Chondrocyte (in vitro differentiated cells): ENCODE measurements at places on chromosomes 5 and 9.

DNA sequence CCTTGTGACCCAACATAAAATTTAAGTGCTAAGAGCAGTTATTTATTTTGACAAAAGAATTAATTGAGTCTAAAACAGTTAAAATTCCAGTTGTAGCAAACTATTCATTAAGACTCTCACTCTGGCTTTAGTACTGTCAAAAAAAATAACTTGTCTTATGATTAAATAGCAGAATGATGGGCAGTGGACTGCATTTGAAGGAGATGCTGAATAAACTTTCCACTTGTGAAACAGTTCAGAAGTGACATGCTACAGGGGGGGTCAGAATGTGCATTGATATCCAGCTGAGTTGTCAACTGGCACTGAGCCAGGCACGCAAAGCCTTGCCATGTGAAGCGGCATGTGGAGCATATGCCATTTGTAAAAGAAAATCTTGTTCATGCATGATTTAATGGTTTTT lies 76.0 kb downstream of the FCHO2 start:
- DNase-seq = no peak

GRCh38 chr9:135671591-135672041 lies 8.5 kb downstream of the LCN9 start:
- DNase-seq = no peak

DNA sequence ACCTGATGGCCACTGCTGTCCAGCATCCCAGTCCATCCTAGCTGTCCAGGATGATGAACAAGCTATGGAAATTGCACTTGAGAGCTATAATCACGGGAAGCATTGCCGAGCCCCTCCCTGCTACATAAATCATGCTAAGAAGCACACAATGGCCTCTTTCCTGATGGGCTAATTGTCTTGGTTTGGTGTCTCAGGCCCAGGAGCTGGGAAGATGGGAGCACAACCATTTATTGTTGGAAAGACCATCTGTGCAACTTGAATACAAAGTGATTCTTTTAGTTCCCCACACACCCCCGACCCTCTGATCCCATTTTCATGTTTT lies 80.4 kb downstream of the RGS3 start:
- DNase-seq = no peak

- DNase-seq = no peak
Measured at GRCh38 chr5:178536541-178537466, 53.4 kb downstream of the COL23A1 start.

- no peak for DNase-seq
Measured at GRCh38 chr5:126433701-126434100, 10.5 kb downstream of the GRAMD2B start.

DNA sequence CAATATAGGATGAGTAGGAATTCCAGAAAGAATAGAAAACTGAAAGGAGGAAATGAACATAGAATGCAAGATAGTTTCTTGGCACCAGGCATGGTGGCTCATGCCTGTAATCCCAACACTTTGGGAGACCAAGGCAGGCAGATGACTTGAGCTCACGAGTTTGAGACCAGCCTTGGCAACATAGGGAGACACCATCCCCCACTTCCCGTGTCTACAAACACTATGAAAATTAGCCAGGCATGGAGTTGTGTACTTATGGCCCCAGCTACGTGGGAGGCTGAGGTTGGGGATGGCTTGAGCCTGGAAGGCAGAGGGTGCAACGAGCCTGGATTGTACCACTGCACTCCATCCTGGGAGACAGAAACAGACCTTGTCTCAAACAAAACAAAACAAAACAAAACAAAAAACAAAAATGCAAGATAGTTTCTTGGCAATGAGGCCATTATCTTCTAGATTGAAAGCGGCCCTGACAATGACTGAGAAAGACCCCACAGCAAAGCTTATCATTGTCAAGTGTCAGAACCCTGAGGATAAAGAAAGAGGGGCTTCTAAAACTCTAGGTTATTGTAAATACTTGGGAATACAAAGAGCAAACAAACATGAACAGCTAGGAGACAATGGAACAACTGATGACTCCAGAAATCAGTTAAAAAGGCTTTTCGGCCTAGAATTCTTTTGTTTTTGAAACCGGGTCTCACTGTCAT lies 9.2 kb downstream of the SQSTM1 start:
- DNase-seq = no peak
